ENCODE measurements at places on chromosomes 3 and 15. TPM values are rescaled to one million over a fixed set of nuclear protein-coding genes. Genes with fewer than 3 reads are reported as not detected.

DNA sequence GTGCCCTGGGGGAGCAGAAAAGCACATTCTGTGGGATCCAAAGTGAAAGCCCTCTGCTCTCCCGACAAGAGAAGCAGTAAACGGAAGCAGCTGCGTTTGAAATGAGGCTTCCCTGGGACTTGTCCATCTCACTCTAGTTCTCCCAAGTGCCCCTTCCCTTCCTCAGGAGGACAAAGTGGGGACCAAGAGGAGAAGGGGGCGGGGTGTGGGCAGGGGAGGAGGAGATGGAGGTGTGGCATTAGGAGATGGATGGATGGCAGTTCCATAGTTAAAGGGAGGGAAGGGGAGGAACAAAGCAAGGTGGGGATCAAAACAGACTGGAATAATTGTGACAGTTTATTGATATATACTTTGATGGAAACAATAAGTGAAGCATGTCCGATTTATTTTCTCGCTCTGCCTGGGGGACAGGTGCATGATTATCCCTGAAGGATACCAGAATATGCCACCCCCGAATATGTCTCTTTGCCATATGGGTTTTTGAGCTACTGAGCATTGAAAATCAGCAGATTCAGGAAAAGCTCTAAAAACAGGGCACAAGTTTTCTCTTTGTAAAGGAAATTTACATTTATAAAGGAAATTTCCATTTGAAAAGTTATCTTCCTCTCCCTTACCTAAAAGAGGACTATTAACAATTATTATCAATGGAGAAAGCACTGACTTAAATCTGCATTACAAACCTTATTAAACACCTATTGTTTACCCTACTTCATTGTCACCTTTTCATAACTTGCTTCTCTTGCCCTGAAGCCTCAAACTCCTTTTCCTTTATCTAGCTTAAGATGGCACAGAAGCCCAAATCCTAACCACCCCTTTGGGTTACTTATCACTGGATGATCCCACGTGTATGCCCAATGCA is 58.9 kb upstream of the DAZL start:
- DNase-seq = no peak

- no peak for DNase-seq
Measured at GRCh38 chr3:21585216-21585740, 165.7 kb downstream of the ZNF385D start.

GRCh38 chr3:70988111-70988510 is 595.4 kb downstream of the FOXP1 start:
- DNase-seq = no peak

DNA sequence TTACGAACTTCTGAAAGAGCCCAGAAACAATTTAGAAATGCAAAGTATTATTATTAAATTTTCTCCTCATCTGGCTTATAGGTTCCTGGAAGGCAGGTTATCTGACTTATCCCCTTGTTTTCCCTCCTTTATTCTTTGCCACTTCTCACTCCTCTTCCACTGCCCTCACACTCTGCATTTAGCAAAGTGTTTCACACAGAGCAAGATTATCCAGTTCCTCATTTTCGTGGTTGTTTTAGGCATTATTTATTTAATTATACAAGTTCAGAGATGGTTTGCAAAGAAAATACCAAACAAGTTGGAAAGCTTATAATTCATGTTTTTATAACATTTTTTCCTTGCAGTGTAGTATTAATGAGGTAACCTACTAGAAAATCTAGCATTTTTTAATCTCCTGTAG is 544.9 kb downstream of the NSUN3 start:
- no peak for DNase-seq

DNA sequence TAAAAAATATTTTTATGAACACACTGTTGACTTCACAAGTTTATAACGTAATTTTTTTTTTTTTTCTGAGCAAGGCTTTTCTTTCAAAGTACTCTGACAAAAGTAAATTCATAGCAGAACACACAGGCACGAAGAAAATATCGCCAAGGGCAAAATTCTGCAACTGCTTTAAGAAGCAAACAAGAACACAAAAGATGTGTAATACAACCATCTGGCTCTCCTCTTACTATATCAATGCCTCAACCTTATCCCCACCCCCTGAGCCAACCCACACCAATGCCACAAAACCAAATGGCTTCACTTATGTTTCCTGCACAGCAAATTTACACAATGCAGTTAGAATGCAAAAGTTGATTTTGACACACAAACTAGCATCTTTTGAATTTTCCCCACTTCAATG is 274.2 kb downstream of the FOXP1 start:
- peak; percentile 76 for DNase-seq

- peak; percentile 37 for DNase-seq
Measured at GRCh38 chr3:52428151-52429005, 16.5 kb downstream of the SEMA3G start.

- no peak for DNase-seq
Measured at GRCh38 chr3:174769171-174769570, 90.0 kb upstream of the NAALADL2 start.

- no peak for DNase-seq
Measured at GRCh38 chr15:57364282-57365007, 11.9 kb upstream of the CGNL1 start.

GRCh38 chr3:4492208-4493013 is 737 bp upstream of the ITPR1 start:
- DNase-seq = peak; percentile 57

DNA sequence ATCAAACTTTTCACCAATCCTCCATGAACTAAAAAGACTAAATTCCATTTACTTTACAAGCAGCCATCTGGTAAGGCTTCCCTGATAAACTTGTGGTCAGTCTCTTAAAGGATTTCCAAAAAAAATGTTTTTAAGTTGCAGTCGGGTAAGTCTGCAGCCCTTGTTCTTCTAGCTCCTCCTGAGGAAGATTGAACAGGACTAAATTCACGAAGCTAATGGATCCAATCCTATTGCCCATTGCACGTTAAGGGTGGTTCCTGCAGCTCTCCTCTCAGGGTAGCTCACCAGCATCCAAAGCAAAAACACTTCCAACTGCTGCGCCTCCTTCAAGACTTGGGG is 2.8 kb downstream of the HES1 start:
- DNase-seq = no peak

- no peak for DNase-seq
Measured at GRCh38 chr15:29319823-29320222, 50.2 kb upstream of the NSMCE3 start.

GRCh38 chr15:31372635-31373091 is 46.0 kb downstream of the KLF13 start:
- no peak for DNase-seq

DNA sequence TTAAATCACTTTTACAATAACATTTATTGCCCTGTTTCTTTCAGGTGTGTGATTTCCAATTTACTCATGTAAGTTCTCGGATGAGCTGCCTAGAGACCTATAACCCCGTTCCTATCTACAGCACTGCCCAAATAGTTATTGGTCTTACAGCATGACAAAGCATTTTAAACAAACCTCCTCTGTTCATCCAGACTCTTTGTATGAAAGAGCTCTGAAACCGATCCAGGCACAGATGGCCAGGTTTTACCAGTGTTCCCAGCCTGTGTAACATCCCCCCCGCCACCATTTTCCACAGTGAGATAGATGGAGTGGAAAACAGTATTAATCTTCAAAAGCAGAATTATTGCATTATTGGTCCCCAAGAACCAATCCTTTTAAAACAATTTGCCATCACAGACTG is 59.0 kb upstream of the SPTSSB start:
- DNase-seq = no peak

DNA sequence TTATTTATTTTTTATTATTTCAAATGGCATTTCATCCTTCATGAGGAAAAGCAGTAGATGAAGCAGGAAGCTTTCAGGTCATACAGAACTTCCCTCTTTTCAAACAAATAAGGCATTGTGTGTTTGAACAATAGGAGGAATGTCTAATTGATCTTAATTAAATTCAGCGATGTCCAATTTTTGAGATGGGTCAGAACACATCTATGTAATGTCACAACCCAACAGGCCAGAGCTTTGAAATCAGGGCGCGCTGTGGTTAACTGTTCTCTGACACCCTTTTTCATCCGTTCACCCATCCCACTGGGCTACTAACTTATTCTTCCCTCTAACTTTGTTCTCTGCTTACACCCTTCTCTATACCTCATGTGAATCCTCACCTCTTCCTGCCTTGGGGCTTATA is 510.5 kb downstream of the FOXP1 start:
- DNase-seq = no peak

DNA sequence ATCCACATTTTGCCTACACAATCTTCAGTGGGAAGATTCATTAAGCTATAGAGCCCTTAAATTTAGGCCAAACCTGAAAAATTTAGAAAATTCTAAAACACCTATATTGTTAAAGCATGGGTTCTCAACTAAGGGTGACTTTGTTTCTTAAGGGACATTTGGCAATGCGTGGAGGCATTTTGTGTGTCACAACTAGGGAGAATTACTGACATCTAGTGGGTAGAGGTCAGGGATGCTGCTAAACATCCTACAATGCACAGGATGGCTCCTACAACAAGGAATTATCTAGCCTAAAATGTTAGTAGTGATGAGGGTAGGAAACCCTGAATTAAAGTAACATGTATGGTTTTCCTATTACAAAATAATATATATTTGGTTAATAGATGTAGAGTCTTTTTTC is 55.8 kb downstream of the TBC1D5 start:
- DNase-seq = no peak

GRCh38 chr15:85047271-85047948 is 65.8 kb downstream of the PDE8A start:
- no peak for DNase-seq

- DNase-seq = no peak
Measured at GRCh38 chr3:63095-63765, 133.3 kb upstream of the CHL1 start.

Gene RFC4
- total RNA-seq = 127 TPM

Gene ATP13A5
- not detected for total RNA-seq

Gene KCNMB3
- 0.17 TPM for total RNA-seq

Gene SLC24A5
- not detected for total RNA-seq

Gene CYP8B1
- not detected for total RNA-seq

Gene FAM81A
- total RNA-seq = not detected

Gene TTC14
- total RNA-seq = 43.9 TPM

Gene NGLY1
- total RNA-seq = 51.5 TPM

Gene C3orf38
- total RNA-seq = 25.1 TPM

Measured in activated CD4-positive, alpha-beta memory T cell treated with anti-CD3 and anti-CD28 coated beads for 36 hours (primary cell).